Cortex of kidney (tissue), 1 donor: ENCODE measurements at places on chromosomes 4 and X.

DNA sequence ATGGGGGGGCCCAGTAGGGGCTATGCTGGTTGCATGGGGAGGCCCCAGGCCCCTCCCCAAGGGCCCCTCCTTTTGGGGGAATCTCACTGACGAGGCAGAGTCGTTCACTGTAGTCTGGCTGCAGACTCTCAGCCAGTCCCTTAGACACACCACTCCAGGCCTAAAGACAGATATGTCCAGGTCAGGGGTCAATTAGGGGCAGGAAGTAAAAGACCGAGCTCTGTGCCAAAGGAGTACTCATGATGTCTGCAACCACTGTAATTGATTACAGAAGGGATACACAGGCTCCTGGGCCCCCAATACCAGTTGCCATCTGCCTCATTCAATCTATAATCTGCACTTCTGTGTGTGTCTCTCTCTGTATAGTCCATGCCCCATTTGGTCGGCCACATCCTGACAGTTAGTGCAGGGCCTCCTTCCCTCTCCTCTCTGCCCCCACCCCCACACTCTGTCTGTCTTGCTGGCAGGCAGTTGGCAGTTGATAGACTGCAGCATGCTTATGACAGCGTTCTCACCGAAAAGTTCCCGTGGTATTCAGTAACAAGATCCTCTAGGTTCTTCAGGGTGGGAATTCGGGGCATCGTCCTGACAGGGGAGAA, 1.3 kb upstream of the CXorf65 start:
- no peak for DNase-seq

GRCh38 chr4:336893-337142, 796 bp upstream of the ZNF141 start:
- DNase-seq: no peak

DNA sequence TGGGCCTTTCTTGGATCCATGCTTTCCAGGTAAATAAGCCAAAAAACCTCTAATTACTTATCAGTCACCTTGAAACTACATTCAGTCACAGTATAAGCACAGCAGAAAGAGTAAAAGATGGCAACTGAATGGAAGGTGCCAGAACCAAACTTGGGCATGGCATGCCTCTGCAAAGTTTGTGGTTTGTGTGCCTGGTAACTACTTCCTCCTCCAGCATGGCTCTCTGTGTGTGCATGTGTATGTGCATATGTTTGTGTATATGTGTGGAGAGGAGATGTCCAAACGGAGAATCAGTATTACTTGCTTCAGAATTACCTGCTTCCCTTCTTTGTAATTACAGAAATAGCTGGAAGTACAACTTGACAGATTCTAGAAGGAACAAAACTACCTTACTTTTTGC, 67.5 kb downstream of the AGTR2 start:
- DNase-seq: no peak

DNA sequence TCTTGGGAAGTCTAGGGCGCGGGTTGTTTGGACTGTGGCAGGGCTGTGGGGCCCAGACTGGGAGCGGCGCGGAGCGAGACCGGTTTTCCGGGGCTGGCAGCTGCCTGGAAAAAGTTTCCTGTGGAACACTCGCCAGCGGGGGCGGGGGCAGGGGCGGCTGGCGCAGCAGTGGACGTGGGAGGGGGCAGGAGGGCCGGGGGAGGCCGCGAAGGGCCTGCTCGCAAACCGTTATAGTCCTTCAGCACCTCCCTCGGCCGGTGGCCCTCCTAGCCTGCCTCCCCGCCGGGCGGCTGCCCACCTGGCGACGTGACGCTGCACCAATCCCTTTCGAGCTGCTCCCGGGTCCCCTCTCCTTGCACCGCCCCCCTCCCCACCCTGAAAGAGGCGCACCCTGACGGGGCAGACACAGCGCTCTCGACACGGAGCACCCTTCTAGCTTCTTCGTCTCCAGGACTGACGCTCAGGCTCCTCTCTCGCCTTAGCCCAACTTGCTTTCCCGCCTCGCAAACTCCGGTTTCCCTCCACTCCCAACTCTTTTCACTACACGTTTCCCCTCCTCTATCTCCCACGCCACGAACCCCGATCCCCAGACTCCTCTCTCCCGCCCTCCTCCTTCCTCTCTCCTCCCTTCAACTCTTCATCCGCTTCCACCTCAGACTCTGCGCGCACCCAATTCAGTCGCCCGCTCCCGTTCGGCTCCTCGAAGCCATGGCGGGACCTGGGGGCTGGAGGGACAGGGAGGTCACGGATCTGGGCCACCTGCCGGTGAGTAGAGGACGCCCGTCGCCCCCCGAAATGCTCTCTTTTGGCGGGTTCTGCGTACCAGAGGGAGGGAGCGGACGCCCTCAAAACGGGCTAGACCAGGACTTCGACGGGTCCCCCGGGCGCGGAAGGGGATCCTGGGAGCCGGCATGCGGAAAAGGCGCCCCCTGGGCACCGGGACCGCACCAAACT, at the start of gene NRK:
Gene NRK (plus strand): TSS at position 402 of the 954 bp plus-strand sequence. CDS start 307 bp downstream, at position 709.
- DNase-seq: no peak

- DNase-seq: no peak
These were observed 1529.1 kb upstream of the ADGRL3 start for GRCh38 chr4:59671037-59671436.

DNA sequence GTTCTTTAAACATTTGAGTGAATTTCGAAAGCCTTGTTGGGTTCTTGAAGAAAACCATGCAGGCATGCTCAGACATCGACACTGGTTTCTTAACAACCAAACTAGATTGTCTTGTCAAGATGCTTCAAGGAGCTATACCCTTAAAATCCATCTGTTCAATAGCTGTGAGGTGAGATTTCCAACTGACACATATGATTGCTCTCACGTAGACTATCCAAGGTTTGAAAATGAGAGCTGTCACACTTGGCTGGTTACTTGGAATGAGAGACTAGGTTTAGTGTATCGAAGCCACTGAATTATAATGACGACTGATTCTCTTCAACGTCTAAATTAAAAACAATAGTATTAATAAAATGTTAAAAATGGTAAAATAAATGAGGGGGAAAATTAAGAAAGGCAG, 2725.5 kb downstream of the ARAP2 start:
- no peak for DNase-seq

GRCh38 chr4:93870876-93871458, 42.4 kb downstream of the ATOH1 start:
- DNase-seq: no peak

- DNase-seq: no peak
These were observed 48.4 kb upstream of the MAP3K15 start for GRCh38 chrX:19563746-19564145.

GRCh38 chrX:19968276-19968675, 22.6 kb downstream of the BCLAF3 start:
- no peak for DNase-seq

DNA sequence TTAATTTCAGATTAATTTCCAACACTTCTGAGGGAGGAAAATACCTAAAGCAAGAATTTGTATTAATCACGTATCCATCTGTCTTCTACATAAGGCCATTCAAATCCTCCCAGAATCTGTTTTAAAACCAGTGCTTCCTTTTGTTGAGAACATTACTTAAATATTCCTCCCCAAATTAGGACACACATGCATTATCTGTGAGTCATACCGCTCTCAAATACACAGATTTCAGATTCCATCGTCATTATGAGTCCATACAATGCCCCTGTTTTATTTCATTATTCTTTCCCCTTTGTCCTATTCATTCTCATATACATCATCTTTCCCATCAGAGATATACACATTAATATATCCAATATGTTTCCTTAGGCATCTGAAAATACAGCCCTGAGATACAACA, 57.3 kb upstream of the PRSS12 start:
- no peak for DNase-seq

GRCh38 chrX:13404364-13404763, 84.5 kb upstream of the ATXN3L start:
- no peak for DNase-seq

DNA sequence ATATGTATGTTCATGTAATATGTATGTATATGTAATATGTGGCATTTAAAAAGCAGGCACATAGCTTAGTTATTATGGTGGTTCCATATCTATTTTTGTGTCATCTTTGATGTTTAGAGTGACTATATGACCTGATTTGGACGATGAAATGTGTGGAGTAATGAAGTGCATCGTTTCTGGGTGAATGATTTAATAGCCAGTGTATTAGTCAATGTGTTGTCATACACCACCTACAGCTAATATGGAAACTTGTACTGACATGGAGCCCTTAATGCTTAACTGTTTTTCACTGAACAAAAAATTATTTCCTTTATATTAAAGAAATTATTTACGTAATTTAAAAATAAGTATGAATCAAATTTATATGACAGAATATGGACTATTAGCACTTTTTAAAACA, 292.3 kb upstream of the FSTL5 start:
- DNase-seq: no peak

- no peak for DNase-seq
These were observed 31.3 kb upstream of the TAPT1 start for GRCh38 chr4:16257611-16258010.

- no peak for DNase-seq
These were observed 379.6 kb downstream of the IL15 start for GRCh38 chr4:142016031-142016430.

DNA sequence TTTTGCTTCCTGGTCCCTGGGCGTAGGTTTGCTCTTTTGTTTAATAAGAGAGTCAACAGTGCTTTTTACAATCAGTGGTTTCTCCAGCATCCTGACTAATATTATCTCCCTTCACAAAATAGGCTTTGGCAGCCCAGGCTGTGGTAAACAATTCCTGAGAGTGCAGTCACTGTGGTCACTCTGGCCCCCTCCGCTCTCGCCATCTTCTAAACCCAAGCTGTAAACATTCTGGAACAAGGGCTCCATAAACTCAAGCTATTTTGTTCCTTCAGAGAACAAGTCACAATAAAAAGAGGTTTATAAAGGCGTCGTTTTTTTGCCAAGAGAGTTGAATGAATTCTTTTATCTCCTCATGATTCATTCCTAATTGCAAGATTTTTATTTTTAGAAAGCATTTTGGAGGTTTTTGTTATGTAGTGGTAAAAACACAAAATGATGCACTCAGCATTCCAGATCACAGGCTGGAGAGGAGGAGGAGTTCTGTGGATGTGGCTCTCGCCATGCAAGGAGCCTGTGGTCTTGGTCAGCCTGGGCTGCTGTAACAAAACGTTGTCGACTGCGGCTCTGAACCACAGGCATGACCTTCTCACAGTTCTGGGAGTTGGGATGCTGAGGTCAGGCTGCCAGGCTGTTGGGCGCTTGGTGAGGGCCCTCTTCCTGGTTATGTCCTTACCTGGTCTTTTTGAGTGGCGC, 486.4 kb upstream of the FAT1 start:
- no peak for DNase-seq

DNA sequence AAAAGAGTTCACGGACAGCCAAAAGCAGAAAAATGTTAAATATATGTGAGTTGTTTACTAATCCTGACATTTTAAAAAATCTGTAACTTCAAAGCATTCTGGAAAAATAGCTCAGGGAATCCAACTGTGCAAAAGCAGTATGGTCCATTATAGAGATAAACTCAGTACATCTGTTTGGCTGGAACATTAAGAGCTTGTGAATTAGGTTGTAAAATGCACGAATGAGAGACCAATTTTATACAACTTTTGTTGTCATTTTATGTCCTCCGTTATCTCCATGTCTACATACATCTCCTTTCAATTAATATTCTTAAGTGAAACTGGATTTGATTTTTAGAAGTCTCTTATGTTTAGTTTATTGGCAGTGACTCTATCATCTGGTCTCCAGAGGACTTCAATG, 367.0 kb upstream of the ATOH1 start:
- no peak for DNase-seq

DNA sequence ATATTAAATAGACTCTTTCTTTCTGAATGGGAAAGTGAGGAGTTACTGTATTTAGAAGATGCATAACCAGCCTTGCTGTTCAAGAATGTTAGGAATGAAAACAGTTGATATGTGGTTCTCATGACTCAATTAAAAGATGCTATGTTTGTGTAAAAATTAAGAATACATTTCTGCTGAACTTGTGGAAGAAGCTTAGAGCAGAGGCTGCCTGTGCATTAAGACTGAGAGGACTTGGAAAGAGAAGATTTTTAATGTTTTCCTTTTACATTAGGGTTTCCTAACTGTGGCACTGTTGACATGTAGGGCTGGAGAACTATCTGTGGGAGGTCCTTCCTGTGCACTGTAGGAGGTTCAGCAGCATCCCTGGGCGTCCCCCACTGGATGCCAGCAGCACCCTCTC, 137.7 kb downstream of the GPR143 start:
- no peak for DNase-seq

- no peak for DNase-seq
These were observed 4.3 kb upstream of the DGAT2L6 start for GRCh38 chrX:70172964-70173363.

- DNase-seq: no peak
These were observed 53.4 kb downstream of the IRF2 start for GRCh38 chr4:184420881-184421416.

- DNase-seq: no peak
These were observed 78.6 kb upstream of the BOD1L1 start for GRCh38 chr4:13706120-13706519.

- no peak for DNase-seq
These were observed 6.0 kb downstream of the NOA1 start for GRCh38 chr4:56971383-56971782.

GRCh38 chrX:31266203-31267076, 194.6 kb upstream of the FTHL17 start:
- DNase-seq: no peak

DNA sequence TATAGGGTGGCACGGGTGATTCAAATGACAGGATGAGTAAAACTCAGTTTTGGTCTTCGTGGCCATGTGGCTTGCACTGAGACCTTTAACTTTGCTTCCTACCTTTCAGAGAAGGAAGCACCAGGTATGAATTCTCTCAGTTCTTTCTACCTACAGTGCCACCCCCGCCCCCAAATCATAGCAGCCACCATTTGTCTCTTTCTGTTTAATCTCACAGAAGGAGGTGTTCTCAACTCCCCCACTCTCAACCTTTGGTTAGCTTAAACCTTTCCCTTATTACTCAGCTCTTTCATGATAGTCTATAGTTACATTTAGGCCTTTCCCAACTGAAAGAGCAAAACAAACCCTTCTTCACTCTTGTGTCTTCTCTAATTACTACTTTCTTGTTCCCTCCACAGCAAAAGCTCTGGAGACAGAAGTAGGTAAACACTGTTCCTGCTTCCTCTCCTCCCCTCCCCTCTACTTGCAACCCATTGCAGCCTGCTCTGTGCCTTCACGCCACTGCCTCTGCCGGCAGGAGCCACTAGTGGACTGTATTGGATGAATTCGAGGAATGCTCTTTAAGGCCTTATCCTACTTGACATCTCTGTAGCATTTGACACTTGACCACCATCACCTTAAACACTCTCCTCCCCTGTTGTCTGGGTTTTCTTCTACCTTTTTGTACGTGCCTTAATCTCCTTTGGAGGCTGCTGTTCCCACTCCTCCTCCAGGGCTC, 123.7 kb downstream of the AFF1 start:
- DNase-seq: no peak

- DNase-seq: no peak
These were observed 48.0 kb upstream of the KLHL8 start for GRCh38 chr4:87268411-87268810.
